SK-N-SH (cell line): ENCODE measurements at places on chromosomes 2 and 18. TPM values are rescaled to one million over a fixed set of nuclear protein-coding genes. Genes with fewer than 3 reads are reported as not detected.

STARD6 gene
- polyA plus RNA-seq, result not detected in 2 replicates

VSNL1 gene
- polyA plus RNA-seq, result 0.96 and 1.3 TPM in 2 replicates

STK17B gene
- polyA plus RNA-seq, result 5.1 and 6.1 TPM in 2 replicates

DHRS9 gene
- polyA plus RNA-seq, result not detected in 2 replicates

SOX11 gene
- 2.9 and 3.4 TPM in 2 replicates for polyA plus RNA-seq

GRCh38 chr2:127768775-127769479, 42.0 kb downstream of the WDR33 start:
- DNase-seq, result no peak

DNA sequence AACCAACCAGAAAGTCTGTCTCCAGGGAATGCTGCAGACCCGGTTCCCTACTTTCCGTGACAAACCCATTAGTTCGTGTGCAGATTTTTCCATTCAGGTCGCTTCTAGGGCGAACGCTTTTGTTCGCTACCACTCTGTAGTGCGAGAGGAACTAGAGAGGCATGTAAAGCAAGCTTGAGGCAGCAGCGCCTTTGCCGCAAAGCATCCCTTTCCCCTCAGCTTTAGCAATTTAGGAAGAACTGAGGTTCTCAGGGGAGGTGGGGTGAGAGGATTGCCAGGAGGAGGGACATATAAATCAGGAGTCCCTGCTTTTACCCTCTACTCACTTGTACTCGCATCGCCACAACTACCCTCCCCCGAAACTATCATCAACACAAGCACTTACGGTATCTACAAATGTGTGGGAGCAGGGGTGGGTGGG, 748 bp upstream of the ZNF804A start:
- DNase-seq, result peak; percentile 49

- DNase-seq, result peak; percentile 81
These were observed 12.8 kb downstream of the ASIC4 start for GRCh38 chr2:219527076-219527394.
